ENCODE measurements at places on chromosomes 4 and X.

DNA sequence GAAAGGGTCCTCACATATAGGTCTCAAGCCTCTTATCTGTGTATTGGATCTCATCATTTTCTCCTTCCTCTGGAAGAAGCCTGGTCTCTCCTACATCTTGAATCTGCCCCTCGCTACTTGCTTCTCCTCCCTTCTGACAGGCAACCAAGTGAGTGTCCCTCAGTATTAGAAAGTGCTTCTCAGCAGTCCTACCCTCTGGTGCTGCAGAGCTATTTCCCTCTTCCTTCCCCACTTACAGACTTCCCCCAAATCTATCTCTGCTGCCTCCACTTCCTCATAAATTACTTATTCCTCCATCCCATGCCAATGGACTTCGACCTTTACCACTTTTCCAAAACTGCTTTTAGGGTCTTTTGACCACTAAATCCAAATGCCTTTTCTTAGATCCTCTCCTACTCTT lies 129.1 kb upstream of the NAP1L5 start:
- DNase-seq = no peak

GRCh38 chr4:154807042-154807630 lies 26.1 kb downstream of the RBM46 start:
- DNase-seq = no peak

GRCh38 chrX:115402299-115402698 lies 112.8 kb downstream of the LUZP4 start:
- no peak for DNase-seq

- no peak for DNase-seq
Measured at GRCh38 chr4:138113819-138114400, 128.2 kb downstream of the SLC7A11 start.

DNA sequence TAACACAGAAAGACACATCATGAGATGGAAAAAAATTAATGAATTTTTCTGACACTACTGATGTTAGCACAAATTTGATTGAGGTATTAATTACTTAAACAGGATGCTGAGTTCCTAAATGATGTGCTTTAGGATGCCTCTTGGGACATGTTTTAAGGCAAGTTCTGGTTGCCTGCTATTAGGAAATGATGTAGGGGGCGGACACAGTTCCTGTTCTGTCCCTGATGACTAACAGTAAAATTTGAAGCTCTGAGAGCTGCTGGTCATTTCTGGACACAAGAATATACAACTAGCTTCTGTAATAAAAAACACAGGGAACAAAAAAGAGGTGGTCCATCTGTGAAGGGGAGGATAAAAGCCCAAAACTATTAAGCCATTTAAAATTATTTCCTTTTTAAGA lies 163.2 kb upstream of the ETNPPL start:
- DNase-seq = peak; percentile 8

- DNase-seq = no peak
Measured at GRCh38 chr4:42607011-42607726, 49.7 kb downstream of the ATP8A1 start.

Measured in brain microvascular endothelial cell (primary cell).